ENCODE measurements at places on chromosomes 11 and 22. TPM values are rescaled to one million over a fixed set of nuclear protein-coding genes. Genes with fewer than 3 reads are reported as not detected.

The OR52H1 gene
- total RNA-seq = not detected

The MICALL1 gene
- 17.2 TPM for total RNA-seq

DNA sequence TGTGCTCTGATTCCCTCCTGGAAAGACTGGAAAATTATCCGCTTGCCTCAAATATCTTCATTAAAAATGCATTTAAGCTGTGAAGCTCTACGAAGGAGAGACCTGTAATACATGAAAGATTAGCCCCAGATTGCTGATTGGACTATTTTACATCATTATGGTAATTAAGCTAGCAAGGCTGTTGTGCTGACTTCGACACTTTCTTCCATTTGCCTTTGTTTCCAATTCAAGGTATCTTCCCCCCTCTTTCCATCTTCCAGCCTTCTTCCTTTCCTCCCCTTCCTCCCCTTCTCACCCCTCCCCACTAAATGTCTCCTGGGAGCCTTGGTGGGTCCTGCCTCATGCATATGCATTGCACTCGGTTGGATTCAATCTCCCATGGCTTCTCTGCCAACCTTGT lies 710.8 kb downstream of the OPCML start:
- no peak for DNase-seq

- no peak for DNase-seq
Observed at GRCh38 chr22:35605369-35605680, 11.8 kb downstream of the MB start.

DNA sequence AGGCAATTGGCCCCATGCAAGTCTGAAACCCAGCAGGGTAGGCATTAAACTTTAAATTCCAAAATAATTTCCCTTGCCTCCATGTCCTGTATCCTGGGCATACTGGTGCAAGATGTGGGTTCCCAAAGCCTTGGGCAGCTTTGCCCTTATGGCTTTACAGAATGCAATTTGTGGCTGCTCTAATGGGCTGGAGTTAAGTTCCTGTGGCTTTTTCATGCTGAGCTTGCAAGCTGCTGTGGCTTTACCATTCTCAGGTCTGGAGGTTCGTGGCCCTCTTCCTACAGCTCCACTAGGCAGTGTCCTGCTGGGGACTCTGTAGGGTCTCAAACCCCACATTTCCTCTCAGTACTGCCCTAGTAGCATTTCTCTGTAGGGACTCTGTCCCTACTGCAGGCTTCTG lies 15.0 kb upstream of the BIRC3 start:
- DNase-seq = no peak

DNA sequence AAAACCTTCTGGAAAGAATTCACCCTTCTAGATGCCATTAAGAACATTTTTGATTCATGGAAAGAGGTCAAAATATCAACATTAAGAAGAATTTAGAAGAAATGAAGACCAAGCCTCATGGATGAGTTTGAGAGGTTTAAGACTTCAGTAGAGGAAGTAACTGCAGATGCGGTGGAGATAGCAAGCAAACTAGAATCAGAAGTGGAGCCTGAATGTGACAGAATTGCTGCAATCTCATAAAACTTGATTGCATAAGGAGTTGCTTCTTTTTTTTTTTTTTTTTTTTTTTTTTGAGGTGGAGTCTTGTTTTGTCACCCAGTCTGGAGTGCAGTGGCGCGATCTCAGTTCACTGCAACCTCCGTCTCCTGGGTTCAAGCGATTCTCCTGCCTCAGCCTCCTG lies 51.6 kb downstream of the MS4A13 start:
- no peak for DNase-seq

DNA sequence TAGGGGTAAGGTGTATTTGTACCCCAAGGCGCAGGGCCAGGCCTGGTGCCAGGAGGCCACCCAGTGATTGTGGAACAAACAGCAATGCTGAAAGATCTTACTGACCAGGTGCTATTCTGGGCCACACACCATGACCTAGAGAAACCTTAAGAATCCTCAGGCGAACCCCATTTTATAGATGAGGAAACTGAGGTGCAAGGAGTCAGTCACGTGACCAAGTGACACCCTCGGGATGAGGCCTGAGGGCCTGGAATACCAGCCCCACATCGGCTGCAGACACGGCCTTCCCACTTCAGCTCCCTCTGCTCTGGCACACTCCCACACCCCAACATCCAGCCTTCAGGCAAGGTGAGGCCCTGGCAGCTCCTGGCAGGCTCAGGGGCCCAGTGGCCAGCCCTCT lies 13.1 kb downstream of the CABP7 start:
- DNase-seq = no peak

The SLC22A6 gene
- total RNA-seq = not detected

GRCh38 chr11:95985174-95985808 lies 61.4 kb upstream of the MTMR2 start:
- no peak for DNase-seq

- no peak for DNase-seq
Observed at GRCh38 chr11:95339086-95339901, 108.3 kb upstream of the SESN3 start.

The SSH3 gene
- total RNA-seq = 6.5 TPM
